ENCODE measurements at places on chromosomes 13 and 19.

DNA sequence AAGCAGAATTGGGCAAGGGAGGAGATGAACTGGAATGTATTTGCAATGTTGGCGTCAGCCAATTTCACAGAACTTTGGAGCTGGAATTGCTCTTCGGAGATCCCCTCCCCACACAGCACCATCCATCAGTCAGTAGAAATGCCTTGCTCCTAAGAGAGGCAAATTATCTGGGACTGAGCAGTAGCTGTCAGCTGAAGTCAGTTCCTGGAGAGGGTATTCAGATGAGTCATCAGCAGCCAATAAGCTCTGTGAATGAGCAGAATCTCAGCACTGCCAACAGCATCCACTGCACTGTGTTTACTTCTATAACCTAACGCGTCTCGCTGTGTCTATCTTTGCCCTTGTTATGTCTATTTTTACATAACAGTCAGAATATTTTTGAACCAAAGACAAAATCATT is 213.7 kb downstream of the SLITRK5 start:
- no peak for DNase-seq

DNA sequence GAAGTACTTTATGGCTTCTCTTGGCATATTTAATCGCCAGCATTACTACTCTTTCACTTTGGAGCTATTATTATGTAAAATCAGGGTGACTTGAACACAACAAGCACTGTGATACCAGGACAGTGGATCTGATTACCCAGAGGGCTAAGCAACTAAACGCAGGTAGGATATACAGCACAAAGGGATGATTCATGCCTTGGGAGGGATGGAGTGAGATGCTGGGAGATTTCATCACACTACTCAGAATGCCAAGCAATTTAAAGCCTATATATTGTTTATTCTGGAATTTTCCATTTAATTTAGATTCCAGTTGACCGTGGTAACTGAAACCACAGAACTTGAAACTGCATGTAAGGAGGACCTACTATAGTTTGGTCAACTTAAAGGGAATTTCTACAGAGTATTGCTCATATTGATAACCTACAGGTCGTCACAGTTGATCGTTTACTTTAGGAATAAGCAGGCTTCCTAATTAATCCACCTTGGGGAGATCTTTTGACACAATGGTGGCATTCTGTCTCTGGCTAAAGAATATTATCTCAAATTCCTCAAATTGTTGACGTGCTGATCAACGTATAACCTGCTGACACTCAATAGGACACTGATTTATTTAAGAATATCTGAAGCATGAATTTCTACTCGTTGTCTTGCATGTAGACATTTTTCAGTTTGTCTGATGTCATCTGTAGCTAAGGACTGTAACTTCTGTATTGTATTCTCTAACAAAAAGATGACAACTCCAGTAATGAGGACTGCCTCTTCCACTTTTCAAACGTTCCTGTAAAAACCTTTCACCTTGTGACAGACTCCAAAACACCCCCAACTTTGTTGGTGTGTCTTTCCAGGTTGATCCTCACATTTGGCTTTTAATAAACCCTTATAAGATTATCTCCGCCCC is 254.2 kb downstream of the GPC5 start:
- no peak for DNase-seq

DNA sequence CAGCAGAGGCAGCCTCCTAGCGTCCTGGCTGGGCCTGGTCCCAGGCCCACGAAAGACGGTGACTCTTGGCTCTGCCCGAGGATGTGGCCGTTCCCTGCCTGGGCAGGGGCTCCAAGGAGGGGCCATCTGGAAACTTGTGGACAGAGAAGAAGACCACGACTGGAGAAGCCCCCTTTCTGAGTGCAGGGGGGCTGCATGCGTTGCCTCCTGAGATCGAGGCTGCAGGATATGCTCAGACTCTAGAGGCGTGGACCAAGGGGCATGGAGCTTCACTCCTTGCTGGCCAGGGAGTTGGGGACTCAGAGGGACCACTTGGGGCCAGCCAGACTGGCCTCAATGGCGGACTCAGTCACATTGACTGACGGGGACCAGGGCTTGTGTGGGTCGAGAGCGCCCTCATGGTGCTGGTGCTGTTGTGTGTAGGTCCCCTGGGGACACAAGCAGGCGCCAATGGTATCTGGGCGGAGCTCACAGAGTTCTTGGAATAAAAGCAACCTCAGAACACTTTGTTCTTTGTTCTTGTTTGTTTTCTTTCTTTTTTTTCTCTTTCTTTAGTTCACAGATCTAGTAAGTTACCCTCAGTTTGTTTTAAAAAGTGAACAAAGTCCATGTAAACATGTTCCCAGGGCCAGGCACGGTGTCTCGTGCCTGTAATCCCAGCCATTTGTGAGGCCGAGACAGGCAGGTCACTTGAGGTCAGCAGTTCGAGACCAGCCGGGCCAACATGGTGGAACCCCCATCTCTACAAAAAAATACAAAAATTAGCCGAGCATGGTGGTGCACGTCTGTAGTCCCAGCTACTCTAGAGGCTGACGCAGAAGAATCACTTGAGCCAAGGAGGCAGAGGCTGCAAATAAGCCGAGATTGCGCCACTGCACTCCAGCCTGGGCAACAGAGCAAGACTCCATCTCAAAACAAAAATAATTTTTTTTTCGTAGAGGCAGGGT is 10.2 kb downstream of the ANGPTL4 start:
- no peak for DNase-seq

DNA sequence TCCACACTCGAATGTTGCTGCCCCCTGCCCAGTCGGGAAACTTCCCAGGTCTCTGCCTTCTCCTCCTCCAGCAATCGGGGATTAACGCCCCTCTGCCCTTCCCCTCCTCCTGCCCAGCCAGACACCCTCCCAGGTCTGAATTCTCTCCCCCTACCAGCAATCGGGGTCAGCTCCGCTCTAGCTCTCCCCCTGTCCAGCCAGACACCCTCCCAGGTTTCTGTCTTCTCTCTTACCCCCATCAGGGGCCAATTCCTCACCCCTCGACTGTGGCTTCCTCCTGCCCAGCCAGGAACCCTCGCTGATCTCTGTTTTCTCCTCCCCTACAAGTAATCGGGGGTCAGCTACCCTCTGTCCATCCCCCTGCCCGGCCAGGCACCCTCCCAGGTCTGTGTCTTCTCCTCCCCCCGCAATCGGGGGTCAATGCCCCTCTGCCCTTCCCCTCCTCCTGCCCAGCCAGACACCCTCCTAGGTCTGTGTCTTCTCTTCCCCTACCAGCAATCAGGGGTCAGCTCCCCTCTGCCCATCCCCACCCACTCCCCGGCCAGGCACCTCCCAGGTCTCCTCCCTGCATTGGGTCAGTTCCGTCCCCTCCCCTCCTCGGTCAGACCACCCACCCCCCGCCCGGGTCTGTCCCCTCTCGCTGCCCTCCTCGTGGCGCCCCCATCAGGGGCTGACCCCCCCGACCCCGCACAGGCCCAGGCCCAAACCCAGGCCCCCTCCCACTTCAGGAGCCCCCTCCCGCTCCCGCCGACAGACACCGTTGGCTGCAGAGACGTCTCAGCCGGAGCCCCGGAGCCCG is 668 bp downstream of the ZFR2 start:
- DNase-seq = no peak

DNA sequence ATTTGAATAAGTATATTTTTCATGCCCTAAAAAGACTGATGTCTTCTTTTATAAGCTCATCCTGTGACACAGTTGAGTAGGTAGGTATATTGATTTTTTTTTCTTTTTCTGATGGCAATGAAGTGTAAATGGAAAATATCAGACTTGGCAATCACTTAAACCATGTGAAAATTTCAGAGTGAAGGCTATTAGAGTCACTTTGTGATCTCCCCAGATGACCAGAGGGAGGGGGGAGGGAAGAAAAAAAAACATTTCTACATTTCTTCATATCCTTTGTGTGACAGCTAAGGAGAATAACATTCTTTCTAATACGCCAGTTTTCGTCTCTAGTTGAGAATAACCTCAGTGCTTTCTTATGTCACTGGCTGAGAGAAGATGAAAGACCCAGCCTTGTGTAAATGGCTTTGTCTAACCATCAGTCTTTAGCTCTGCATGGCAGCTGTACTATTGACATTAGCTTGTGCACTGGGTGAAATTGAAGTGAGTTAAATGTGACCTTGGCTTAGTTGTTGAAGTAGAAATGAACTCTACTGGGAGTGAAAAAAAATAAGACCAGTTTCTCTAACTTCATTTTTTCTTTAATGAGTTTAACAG is 332.1 kb upstream of the DACH1 start:
- DNase-seq = no peak

GRCh38 chr19:41307090-41307875 is 2.7 kb upstream of the CCDC97 start:
- DNase-seq = no peak

Measured in fibroblast of the aortic adventitia (primary cell).